ENCODE measurements at places on chromosomes 5 and 9.

GRCh38 chr9:27485158-27485557, 38.9 kb upstream of the IFNK start:
- no peak for DNase-seq

DNA sequence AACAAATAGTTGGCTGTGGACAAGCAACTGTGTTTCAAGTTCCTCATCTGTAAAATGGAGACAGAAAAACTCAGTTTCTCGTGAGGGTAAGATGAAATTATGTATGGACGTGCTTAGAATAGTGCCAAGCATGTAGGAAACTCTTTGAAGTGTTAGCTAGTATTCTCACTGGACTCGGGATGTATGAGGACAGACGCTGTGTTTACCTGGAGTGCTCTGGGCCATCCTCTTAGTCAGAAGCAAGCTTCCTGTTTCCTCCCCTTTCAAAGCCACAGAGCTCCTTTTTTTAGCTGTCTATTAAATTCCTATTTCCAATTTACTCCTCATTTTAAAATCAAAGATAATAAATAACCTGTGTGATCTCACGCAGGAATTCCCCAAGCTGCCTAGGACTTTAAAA, 23.8 kb upstream of the IQGAP2 start:
- DNase-seq = no peak

- no peak for DNase-seq
These were observed 101.9 kb downstream of the RPS23 start for GRCh38 chr5:82176115-82176814.

DNA sequence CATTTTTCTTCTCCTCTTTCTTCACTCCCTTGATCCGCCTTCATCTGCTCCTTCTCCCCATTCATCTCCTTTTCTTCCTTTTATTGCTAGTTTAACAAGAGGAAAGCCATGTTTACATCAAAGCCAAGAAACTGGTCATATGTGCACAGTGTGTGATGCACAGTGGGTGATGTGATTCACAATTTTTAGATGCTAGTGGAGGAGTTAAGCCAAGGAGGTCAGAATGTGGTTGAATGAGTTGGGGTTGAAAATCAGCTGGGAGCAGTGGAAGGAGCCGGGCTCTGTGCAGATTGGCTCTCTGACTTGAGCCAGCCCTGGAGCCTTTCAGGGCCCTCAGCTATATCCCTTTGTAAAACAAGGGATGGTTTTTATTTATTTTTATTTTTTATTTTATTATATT, 7.3 kb downstream of the ACER2 start:
- no peak for DNase-seq

Data from sigmoid colon (tissue), 7 donors.